ENCODE measurements at places on chromosomes 3 and 15.

- DNase-seq: no peak
Observed at GRCh38 chr3:102410616-102411015, 24.2 kb upstream of the ZPLD1 start.

GRCh38 chr15:91970142-91970541, 116.6 kb downstream of the SLCO3A1 start:
- DNase-seq: peak; percentile 39

DNA sequence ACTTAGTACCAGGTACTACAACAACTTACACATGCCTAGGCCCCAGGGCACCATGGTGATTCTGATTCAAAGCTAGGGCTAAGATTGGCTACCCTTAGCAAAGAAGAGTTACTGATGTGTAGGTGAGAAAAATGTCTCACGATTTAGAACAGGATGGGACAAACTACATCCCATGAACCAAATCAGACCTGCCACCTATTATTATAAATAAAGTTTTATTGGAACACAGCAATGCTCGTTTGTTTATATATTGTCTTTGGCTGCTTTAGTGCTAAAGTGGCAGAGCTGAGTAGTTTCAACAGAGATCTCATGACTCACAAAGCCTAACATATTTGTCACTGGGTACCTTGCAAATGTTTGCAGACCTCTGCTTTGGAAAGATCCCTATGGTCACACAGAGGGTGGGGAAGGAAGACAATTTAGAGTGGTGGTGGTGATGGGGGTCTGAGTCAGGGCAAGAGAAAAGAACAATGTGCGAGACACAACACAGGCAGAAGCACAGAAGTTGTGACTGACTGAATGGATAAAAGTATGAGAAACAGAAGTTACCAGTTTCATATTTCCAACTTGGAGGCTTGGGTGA, 770.6 kb upstream of the CFAP20DC start:
- no peak for DNase-seq

- no peak for DNase-seq
Observed at GRCh38 chr3:31553258-31553657, 20.5 kb downstream of the STT3B start.

- DNase-seq: no peak
Observed at GRCh38 chr15:74470631-74471395, 9.9 kb upstream of the UBL7 start.

GRCh38 chr3:107881509-107881908, 209.3 kb downstream of the CD47 start:
- DNase-seq: no peak

DNA sequence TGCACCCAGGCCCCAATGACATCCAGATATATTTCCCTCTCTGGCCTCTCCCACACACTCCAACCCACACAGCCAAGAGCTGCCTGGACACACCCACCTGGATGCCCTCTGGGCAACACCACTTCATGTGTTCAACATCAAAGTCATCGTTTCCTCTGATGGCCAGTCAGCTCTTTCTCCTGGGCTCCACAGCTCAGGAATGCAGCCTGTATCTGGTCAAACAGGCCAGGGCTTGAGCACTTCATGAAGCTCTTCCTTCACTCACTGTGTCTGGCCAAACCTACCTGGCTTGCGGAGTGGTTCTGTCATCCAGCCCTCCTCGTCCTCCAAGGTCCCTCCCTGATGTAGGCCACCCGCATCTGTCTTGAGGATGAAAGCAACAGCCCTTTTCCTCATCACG, 35.8 kb upstream of the SLC6A11 start:
- no peak for DNase-seq

DNA sequence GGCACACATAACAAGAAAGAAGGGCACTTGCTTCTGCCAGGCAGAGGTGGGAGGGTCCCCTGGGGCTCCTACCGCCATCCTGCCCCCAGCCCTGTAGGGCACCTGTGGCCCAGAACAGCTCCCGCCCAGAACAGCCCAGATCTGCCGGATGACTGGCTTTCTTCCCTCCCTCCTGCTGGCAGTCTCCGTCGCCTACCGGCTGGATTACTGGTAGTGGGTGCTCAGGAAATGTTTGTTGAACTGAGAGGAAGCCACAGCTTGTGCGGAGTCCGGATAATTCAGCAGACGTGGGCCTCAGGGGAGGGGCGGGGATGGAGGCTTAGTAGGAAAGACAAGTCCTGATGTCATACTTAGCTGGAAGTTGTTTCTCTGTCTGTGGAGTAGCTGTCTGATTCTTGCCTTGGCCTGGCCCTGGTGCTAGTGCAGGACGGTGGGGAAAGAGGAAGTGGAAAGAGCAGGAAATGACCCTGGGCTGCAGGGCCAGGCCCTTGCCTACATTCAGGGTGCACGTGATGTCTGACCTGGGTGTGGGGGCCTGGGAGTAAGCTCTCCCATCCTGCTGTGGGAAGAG, 6.7 kb downstream of the CCDC9B start:
- DNase-seq: peak; percentile 58

DNA sequence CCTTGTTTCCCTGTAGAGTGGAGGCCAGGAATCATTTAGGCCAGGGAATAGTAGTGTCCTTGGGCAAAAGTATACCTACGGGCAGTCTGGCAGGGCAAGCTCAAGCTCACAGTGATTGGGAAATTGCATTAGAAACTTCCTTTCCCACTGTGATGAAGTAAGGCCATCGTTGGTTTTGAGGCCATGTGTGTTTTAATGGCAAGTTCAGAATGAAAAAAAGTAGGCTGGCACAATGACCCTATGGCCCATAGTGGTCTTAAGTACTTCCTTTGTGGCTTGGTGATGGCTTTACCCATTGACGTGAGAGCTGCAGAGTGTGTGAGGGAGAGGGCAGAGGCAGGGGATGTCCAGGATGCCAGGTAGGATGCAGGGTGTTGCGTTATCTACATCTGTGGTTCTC, 28.8 kb downstream of the LIMD1 start:
- DNase-seq: no peak

- no peak for DNase-seq
Observed at GRCh38 chr15:62711691-62712454, 330.7 kb upstream of the TPM1 start.

DNA sequence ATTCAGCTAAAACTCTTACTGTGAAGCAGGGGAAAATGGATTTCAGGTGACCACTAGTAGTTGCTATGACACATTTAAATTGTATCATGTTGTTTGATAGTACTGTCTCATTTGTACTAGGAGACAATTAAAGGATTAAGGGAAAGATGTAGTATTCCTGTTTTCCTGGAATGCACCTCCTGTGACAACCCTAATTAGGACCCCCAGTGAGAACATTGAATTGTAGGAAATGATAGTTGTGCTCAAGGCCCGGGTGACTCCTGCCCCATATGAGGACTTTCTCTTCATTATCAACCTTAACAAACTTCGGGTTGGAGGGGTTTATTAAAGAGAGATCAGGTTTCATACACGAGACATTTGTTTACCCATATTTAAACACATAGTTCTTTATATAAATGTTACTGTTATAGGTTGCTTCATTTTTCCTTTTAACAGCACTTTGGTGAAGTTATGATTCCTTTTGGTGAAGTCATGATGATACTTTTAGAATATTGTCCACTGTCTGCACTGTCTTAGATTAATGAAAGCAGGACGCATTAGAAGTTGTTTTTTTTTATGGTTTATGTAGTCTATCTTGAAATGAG, 392.6 kb upstream of the NAALADL2 start:
- no peak for DNase-seq

DNA sequence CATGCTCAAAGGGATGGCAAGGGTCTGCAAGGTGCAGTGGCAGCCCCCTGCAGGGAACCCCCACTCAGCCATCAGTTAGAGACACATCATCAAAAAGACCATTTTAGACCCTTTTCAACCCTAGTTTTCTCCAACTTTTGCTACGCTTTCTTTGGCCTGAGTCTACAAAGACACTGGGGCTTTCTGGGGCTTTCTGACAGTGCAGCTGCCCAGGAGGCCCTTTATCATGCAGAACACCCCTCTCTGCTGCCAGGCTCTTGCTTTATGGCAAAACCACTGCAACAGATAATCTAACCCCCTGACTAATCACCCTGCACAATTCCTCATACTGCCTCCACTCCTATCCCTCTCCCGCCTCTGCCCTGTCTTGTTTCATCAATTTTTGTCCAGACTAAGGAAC, 2.4 kb downstream of the NMNAT3 start:
- no peak for DNase-seq

- DNase-seq: no peak
Observed at GRCh38 chr3:151107701-151108100, 22.2 kb downstream of the MED12L start.

DNA sequence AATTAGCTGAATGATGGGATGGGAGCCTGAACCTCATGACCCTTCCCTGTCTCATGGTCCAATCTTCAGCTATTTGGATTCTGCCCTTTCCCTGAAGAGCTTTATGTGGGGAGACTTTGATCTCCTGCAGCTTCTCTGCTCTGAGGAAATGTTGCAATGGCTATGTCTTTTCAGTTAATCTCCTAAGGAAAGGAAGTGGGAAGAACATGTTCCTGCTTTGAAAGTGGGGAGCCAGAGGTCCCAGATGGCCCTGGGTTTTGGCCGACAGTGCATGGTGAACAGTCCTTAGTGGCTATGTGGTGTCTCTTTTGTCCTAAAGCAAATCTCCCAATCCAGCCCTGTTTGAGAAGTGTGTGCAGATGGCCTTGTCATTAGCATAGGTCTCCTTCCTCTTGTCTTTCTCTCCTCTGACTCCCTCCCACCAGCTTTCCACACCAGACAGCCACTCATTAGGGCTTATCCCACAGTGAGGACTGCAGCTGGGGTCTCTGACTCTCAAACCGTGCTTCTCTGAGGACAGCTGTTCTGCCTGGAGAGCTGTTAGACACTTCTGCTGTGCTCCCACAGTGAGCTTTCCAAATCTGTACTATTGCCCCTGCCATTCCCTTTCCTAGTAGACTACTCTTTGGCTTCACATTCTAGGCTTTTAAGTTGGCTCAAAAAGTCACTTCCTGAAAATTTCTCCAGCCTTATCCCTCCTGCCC, 365.8 kb upstream of the UMPS start:
- DNase-seq: no peak

DNA sequence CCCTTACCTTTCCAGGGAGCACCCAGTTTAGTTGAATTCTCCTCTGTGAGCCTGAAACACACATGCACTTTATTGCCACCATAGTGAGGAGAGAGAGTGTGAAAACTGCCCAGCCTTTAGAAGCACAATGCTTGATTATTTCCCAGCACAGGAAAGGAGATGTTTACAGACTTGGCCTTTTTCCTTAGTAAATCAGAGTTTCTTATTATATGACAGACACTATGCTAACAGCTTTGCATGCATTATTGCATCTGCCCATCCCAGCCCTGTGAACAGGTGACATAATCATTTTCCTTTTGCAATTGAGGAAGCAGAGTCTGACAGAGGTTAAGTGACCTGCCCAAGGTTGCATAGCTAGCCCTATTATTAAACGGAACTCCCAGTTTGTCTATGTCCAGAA, 36.5 kb downstream of the CAPN3 start:
- DNase-seq: no peak

DNA sequence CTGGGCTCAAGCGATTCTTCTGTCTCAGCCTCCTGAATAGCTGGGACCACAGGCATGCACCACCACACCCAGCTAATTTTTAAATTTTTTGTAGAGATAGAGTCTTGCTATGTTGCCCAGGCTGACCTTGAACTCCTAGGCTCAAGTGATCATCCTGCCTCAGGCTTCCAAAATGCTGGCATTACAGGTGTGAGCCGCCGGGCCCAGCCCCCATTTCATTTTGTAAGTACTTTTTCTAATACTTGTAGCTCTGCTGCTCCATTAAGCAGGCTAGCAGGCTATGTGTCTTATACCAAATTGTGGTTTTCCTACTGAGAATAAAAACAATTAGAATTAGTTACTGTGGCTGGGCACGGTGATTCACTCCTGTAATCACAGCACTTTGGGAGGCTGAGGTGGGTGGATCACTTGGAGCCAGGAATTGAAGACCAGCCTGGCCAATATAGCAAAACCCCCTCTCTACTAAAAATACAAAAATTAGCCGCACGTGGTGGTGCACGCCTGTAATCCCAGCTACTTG, 22.4 kb downstream of the NIPA1 start:
- DNase-seq: no peak

DNA sequence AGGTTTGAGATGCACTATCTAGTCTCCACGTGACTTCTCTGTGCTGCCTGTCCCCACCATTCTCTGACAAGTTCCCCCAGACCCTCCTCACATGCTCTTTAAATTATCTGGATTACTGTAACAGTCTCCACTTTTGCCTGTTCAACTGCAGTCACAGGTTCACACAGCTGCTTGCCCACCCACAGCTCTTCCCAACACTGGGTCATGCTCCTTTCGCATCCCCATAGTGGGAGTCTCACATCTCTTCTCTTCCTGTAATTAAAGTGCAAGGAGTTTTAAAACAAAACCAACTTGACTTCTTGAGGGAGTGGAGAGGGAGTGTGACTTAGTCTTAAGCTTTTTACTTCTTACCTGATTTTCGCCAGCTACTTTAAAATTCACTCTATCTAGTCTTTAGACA, 178.8 kb downstream of the PLCL2 start:
- no peak for DNase-seq

DNA sequence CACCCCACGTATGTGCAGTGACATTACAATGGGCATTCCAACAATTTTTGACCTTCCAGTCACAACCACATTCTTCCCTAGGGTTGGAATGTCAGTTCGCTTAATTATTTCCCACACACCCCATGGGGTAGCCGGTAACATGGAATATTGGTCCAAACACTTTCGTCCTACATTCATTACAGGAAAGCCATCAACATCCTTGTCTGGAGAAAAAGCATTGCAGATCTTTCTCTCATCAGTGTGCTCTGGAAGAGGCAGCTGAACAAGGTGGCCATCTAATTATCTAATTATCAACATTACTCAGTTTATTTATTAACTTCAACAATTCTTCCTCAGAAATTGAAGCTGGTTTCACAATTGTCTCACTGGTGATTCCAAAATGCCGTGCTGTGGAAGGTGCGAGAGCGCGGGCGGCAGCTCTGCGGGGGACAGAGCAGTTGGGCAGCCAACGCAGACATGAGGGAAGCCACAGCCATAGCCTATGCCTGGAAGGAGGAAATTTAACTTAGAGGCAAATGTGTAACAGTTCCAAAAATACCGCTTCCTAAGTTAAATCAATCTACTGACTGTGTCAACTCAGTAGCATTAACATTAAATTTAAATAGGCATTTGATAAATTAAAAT, 1158.9 kb upstream of the EPHA6 start:
- no peak for DNase-seq

GRCh38 chr15:80945605-80946004, 44.0 kb downstream of the MESD start:
- DNase-seq: no peak

- DNase-seq: no peak
Observed at GRCh38 chr15:31264559-31265089, 62.0 kb upstream of the KLF13 start.

- no peak for DNase-seq
Observed at GRCh38 chr15:69000725-69001503, 13.6 kb upstream of the NOX5 start.

GRCh38 chr3:188664795-188665194, 507.0 kb upstream of the TPRG1 start:
- no peak for DNase-seq
